ENCODE measurements at places on chromosomes 16 and 17.

DNA sequence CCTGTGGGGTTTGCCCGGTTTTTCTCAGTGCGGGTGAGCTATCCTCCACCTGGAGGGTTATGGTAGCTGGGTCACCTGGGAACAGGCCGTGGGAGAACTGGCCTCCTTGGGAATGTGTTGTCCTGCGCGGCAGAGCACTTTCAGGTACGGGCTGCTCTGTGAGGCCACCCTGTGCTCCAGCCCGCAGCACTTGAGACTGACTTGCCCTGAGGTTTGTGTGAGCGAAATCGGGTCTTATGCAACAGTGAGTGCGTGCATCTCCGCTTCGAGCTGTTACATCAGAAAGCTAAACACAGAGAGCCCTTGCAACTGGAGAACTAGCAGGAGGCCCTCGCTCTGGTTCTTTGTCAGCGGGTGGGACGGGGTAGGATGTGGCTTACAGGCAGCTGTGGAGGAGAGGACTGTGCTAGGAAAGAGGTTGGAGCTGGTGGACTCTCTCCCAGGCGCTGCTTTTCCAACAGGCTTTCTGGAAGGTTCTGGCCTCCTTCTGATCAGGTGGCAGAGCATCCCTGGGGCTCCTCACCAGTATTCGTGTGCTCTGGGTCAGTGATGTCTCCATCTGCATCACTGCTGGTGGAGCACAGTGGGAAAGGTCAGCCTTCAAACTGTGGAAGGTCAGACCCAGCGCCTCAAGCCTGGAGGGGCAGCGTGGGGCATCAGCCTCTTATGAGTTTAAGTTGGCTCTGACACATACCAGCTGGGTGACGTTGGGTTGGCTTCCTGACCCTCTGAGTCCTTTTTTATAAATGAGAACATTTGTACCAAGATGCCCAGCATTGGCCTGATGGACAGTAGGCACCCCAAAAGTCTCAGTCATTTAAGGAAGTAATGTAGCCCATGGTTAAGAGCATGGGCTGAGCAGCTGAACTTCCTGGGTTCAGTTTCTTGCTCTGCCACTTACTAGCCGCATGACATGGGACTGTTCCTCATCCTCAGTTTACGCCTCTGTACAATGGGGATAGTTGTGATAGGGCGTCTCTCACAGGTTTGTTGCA, 76.3 kb downstream of the KSR1 start:
- DNase-seq: no peak

GRCh38 chr16:1125471-1125870, 27.4 kb upstream of the CACNA1H start:
- DNase-seq: no peak

DNA sequence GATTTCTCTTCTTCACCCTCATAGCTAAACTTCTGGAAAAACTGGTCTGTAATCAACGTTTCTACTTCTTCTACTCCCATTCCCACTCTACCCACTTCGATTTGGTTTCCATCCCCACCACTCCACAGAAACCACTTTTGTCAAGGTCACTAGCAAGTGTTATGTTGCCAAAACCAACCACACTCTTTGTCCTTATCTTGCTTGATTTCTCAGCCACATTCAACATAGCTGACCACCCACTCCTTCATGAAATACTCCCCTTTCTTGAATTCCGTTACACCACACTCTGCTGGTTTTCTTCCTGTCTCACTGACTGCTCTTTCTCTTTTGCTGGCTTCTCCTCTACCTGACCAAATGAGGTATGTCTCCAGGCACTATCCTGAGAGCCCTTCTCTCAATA, 11.9 kb downstream of the IKZF3 start:
- no peak for DNase-seq

- DNase-seq: no peak
These were observed 4.1 kb upstream of the HOXB9 start for GRCh38 chr17:48630009-48630924.

- DNase-seq: no peak
These were observed 22.8 kb upstream of the NFAT5 start for GRCh38 chr16:69542974-69543373.

GRCh38 chr17:76239538-76240274, 587 bp downstream of the RNF157 start:
- DNase-seq: no peak

- DNase-seq: no peak
These were observed 18.9 kb upstream of the MAP3K14 start for GRCh38 chr17:45335721-45336120.

- no peak for DNase-seq
These were observed 79.8 kb downstream of the NT5M start for GRCh38 chr17:17382971-17383370.

DNA sequence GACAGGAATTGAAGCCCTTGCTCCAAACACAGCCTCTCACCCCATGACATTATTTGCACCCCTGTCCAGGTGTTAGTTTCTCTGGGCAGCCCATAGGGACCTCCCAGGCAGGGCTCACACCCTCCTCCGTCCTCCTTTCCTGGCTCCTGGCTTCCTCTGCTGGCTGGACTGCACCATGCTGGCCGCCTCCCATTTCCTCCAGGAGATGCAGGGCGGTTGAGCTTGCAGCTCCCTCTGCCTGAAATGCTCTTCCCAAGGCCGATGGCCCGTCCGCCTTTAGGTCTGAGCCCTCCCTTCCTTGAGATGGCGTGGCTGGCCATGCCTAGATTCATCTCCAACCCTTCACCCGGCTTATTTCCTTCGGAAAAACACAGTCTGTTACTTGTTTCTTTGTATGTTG, 334.8 kb downstream of the SNX29 start:
- no peak for DNase-seq

DNA sequence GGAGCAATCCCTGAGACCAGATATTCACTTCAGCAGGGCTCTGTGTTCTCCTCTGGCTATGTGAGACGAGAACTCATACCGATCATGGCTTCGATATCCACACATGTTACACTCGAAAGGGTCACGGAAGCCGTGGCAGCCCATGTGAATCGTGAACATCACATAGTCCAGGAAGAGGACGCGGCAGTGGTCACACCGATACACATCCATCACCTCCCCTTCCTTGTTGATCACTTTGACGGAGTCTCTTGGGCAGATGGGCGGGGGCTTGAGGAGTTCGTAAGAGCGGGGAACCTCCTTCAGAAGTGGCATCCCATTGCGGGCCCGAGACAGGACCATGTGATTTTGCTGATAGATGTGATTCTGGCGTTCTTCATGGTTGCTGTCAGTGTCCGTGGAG, 28.0 kb downstream of the GRB7 start:
- DNase-seq: no peak

GRCh38 chr16:71303938-71304337, 14.7 kb upstream of the CMTR2 start:
- DNase-seq: no peak

- no peak for DNase-seq
These were observed 11.8 kb upstream of the JPT2 start for GRCh38 chr16:1666316-1666715.

DNA sequence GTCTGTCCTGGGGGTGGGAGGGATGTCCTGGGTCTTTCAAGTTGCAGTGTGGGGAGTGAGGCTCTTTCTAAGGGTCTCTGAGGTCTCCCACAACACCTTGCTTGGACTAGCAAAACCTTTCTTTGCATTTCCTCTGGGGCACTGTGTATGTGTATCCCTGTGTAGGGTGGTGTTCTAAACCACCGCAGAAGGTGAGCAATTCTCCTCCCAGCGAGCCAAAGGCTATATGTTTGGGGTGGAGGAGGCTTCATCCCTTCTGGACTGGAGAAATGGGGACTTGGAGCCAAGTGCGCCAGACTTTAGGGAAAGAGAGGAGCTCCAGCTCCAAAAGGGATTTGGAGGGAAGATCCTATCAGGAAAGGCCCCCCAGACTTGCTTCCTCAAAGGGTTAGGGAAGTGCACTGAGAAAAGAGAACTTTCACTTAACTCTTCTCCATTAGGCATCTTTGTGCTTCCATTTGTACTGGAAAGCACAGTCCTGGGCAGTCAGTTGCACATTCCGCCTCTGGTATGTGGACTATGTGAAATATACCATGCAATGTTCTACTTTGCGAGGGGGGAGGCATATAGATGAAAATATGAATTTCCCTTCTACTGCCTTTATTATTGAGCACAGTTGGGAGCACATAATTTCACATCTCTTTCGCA, 18.9 kb upstream of the HOXB9 start:
- DNase-seq: no peak

DNA sequence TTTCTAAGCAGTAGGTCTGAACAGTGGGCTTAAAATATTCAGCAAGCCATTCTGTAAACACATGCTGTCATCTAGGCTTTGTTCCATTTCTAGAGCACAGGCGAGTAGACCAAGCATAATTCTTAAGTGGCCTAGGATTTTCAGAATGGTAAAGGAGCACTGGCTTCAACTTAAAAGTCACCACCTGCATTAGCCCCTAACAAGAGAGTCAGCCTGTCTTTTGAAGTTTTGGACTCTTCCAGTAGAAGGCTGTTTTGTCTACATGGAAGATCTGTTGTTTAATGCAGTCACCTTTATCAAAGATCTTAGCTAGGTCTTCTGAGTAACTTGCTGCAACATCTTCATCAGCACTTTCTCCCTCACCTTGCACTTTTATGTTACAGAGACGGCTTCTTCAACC, 36.6 kb downstream of the TTC19 start:
- DNase-seq: no peak

- DNase-seq: no peak
These were observed 134.2 kb upstream of the CPHXL start for GRCh38 chr16:75860326-75861053.

All from cortex of kidney (tissue), 1 donor.